ENCODE measurements at places on chromosomes 4 and X. TPM values are rescaled to one million over a fixed set of nuclear protein-coding genes. Genes with fewer than 3 reads are reported as not detected.
A peak's percentile ranks its signal among the peaks of the same experiment; 100 is the strongest.

The INTU gene
- not detected for total RNA-seq

The AWAT2 gene
- not detected for total RNA-seq

The ZNF185 gene
- 1.0 TPM for total RNA-seq

The SPIN2B gene
- 8.7 TPM for total RNA-seq

The PDLIM5 gene
- total RNA-seq: 16.5 TPM

The ASB9 gene
- 0.33 TPM for total RNA-seq

The ZCCHC12 gene
- not detected for total RNA-seq

The TMPRSS11F gene
- not detected for total RNA-seq

The MAOB gene
- not detected for total RNA-seq

The INTS6L gene
- total RNA-seq: 30.6 TPM

The TLL1 gene
- total RNA-seq: not detected

The SPARCL1 gene
- total RNA-seq: not detected

The CC2D2A gene
- not detected for total RNA-seq

- peak; percentile 29 for DNase-seq
Measured at GRCh38 chr4:103497692-103498091, 222.1 kb downstream of the TACR3 start.

- DNase-seq: no peak
Measured at GRCh38 chrX:82757614-82758013, 750.5 kb upstream of the POU3F4 start.

- no peak for DNase-seq
Measured at GRCh38 chr4:6659897-6660296, 19.4 kb downstream of the MRFAP1 start.

DNA sequence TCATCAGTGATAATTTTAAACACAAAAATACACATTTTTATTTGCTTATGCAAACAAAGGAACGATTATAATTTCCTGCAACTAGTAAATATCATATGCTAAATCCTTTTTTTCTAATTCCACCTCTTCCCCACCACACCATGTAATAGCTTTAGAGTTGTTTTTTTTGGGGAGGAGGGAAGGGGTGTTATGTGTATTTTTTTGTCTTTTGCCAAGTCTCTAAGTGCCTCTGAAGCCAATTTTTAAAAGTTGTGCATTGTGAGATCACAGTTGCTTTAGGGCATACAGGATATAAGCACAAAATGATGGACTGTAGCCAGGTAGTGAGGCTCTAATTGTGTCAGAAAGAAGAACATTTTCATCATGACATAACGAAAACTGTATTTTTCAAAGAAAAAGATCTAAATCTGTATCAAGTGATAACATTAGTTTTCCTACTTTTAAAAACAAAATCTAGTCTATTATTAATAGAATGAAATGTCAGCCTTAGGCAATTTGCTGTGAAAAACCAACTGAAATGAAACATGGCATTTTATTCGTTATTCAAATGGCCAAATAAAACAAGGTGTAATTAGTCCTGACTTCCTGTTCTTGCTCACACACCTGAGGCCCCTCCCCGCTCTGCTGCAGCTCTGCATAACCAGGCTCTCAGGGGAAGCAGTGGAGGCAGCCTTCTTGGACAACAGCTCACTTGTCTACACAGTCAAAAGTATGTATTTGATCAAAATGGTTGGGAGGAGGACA lies 157.4 kb downstream of the PALLD start:
- no peak for DNase-seq

GRCh38 chr4:147481577-147482109 lies 746 bp downstream of the EDNRA start:
- DNase-seq: no peak

GRCh38 chr4:4387531-4388310 lies 819 bp downstream of the NSG1 start:
- DNase-seq: no peak

GRCh38 chr4:1400831-1401408 lies 5.3 kb downstream of the NKX1-1 start:
- no peak for DNase-seq

GRCh38 chrX:23773601-23774175 lies 9.3 kb upstream of the SAT1 start:
- DNase-seq: peak; percentile 85

DNA sequence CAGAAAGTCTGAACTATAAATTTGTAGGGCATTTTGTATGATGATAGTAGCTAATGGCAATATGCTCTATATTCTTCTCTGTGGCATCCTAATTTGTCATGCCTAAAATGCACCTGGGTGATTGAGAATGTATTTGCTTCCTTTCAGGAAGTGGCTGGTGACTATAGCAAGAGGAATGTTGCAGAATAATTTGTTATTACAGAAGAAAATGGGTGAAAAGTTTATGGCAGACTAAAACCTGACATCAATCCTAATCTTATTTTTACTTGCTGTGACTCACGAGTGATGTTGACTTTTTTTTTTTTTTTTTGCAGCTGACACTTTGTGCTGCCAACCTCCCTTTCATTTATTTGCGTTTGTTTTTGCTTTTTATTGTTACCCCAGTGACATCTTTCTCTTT lies 141.1 kb downstream of the MSL3 start:
- no peak for DNase-seq

DNA sequence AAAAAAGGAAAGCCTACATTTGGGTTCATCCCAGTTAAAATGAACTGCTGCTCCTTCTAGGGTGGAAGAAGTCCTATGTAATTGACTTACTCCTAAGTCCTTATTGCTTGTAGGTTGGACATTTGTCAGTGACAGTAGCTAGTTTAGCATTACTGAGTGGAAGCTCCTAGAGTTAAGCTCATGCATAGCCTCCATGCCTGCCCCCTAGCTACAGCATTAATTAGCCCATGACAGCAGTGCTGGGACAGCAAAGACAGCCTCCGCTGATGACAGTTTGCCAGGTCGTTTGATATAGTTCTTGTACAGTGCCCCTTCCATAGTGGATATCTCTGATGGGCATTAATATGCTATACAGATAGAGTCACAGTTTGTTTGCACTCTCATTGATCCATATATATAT lies 18.7 kb upstream of the GALNTL6 start:
- DNase-seq: no peak

- no peak for DNase-seq
Measured at GRCh38 chr4:2306773-2307410, 45.0 kb upstream of the MXD4 start.

GRCh38 chrX:130079824-130080406 lies 30.4 kb downstream of the ELF4 start:
- peak; percentile 85 for DNase-seq

DNA sequence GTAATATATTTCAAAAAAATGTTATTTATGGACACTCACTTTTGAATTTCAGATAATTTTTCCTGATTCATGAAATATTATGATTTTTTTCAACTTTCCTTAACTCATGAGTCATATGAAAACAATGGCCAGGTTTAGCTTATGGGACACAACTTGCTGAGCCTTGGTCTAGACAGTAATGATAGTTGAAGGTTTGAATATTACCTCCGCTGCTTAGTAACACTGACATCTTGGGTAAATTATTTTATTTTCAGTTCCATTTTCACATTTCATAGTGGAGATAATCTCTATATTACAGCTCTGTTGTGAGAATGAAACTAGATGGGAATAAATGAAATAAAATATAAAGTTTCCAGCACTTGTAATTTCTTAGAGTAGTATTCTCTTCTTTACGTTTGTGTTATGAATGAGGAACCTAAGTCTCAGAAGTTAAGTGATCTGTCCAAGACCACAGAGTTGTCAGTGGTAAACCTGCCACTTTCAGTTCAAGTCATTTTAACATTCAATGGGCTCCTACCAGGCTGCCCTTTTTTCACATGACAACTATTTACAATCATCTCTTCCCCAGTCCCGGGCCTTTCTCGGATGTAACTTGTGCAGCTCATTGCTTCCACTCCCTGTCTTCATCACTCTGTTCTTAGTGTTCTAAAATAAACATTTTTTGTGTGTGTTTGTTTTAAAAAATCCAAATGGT lies 46.8 kb upstream of the GC start:
- no peak for DNase-seq

DNA sequence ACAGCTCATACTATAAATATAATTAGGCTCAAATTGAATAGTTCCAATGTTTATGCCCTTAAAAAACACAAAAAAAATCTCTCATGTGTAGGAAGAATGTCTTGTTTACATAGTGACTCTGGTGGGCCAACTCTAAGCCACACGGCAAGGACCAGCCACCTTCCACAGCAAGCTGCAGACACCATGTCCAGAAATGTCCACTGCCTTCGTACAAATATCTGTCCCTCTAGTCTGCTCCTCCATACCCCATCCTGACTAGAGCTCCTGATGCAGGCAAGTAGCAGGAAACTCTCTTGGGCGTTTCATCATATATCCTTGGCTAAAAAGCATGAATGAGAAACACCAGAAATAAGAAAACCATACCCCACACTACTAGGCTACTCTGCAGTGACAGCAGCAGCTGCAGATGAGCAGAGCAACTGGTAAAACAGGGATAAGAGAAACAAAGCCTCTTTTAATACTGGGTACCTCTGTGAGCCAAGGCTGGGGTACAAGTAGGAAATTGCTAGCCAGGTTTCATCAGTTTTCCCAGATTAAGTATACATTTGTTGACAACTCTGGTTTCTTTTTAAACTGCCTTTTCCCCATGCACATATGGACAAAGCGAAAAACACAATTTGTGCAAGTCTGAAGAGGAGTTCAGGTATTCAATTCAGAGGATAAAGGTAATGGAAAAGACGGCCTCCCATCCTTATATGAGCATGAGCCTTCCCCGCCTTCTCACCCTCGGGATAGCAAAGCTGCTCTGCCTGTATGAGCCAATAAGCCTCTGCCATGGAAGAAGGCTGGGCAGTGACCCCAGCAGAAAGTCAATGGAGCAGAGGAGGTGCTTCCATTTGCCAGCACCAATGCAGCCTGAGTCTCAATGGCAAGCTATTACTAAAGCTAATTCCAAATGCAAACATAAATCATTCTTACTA lies 245.4 kb downstream of the DCLK2 start:
- DNase-seq: no peak

DNA sequence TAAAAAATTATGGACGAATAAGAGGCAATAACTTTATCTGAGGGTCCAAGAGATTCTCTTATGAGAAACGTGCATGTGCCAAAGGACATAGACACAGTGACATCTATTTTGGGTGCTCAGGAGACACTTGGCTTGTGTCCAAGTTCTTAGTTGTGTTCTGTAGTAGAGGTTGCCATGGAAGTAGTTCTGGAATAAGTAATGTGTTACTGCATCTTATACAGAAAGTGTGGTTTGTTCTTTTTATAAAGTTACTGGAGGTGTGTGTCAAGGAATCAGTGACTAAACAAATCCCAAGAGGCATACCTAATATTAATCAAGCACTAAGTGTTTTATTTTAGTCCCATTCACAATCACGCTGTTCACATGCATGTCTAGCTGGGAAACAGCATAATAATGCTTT lies 305.7 kb downstream of the ARHGAP24 start:
- no peak for DNase-seq

- DNase-seq: no peak
Measured at GRCh38 chr4:38230121-38230801, 270.1 kb downstream of the PTTG2 start.

DNA sequence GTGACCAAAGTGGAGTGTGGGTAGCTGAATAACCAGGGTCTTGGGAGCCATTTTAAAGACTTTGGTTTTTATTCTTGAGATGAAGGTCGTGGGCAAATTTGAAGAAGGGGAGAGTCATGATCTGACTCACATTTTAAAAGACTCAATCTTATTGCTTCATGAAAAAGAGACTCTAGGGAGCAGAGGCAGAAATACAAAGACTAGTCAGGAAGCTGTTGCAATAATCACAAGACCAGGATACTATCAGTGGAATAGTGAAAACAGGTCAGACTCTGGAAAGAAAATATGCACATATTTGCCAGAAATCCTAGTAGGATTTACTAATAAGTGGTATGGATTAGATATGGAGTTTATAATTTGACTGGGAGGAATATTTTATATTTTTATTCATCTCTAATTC lies 448.4 kb downstream of the RAPGEF2 start:
- DNase-seq: no peak

DNA sequence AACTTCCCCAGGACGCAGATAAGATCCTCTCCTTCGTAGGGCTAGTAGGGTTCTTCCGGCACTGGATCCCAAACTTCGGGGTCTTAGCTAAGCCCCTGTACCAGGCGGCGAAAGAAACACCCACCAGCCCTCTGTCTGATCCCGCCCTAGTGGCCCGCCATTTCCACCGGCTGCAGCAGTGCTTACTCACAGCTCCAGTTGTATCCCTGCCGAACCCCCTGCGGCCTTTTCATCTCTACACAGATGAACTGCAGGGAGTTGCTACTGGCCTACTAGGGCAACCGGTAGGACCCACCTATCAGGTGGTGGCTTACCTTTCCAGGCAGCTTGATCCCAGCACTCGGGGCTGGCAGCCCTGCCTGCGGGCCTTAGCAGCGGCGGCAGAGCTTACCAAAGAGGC lies 961.2 kb downstream of the RPA4 start:
- DNase-seq: no peak

- no peak for DNase-seq
Measured at GRCh38 chr4:185479507-185479971, 8.0 kb upstream of the CCDC110 start.

- DNase-seq: no peak
Measured at GRCh38 chr4:85708468-85708867, 233.5 kb downstream of the ARHGAP24 start.

GRCh38 chr4:20698382-20698781 lies 1.9 kb upstream of the PACRGL start:
- no peak for DNase-seq

DNA sequence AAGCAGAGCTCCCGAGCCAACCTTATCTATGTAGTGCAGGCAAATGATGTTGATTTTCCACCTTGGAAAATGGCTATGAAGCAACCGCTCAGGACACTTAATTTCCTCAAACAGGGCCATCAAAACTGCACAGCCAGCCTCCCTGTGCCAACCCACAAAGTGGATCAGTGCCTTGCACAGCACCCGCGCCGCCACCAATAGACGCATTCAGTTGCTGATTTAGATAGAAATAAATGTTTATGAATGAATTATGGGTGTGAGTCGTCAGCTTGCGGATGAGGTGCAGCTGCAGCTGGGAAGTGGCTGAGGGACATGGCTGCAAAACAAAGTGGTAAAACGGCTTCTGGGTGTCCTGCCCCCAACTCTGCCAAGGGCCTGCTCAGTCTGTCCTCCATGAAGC lies 47.0 kb downstream of the SOD3 start:
- DNase-seq: no peak

- DNase-seq: no peak
Measured at GRCh38 chr4:97153042-97153441, 990.2 kb downstream of the STPG2 start.

GRCh38 chr4:1192493-1193205 lies 20.3 kb upstream of the SPON2 start:
- no peak for DNase-seq

- peak; percentile 66 for DNase-seq
Measured at GRCh38 chr4:170089668-170090351, at the start of gene AADAT. Gene AADAT (minus strand): TSS chr4:170089956. CDS start chr4:170089690, 266 bp downstream.

- no peak for DNase-seq
Measured at GRCh38 chr4:186348433-186348832, 82.4 kb downstream of the F11 start.

GRCh38 chr4:15161439-15161838 lies 159.2 kb downstream of the CPEB2 start:
- DNase-seq: no peak

GRCh38 chr4:58739275-58739674 lies 1629.1 kb upstream of the IGFBP7 start:
- DNase-seq: no peak
